ENCODE measurements at places on chromosomes 4 and X. TPM values are rescaled to one million over a fixed set of nuclear protein-coding genes. Genes with fewer than 3 reads are reported as not detected.

The NDST4 gene
- total RNA-seq = not detected

DNA sequence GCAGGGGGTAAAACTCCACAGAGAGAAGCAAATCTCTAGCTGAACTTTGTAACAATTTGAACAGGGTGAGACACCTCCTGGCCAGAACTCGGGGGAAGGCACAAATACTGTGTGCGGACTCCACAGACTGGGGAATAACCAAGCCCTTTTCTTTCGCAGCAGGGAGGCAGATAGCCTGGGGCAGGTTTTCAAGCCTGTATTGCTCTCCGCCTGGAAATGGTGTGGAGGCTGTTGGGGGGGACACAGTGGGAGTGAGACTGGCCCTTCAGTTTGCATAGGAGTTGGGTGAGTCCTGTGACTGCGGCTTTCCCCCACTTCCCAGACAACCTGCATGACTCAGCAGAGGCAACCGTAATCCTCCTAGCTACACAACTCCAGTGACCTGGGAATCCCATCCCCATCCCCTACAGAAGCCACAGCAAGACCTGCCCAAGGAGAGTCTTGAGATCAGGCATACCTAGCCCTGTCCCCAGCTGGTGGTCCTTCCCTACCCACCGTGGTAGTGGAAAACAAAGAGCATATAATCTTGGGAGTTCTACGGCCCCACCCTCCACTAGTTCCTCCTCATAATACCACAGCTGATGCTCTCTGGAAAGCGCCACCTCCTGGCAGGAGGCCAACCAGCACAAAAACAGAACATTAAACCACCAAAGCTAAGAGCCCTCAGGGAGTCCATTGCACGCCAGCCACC, 12.9 kb upstream of the SMPX start:
- no peak for ATAC-seq

DNA sequence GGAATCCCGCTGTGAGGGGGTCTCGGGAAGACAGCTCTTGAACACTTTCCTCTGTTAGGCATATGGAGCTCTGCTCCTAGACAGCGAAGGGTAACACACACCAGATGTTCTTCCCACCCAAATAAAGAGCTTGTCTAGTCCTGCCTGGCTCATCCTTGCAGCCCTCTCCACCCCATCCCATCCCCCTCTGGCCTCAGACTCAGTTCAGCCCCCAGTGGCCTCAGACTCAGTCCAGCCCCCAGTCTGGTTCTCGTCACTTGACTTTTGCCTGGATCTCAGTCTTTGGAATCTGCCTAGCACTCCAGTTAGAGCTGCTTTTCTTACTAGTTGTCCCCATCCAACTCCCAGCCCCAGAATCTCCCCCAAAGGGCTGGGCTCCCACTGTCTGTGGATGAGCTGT, 14.9 kb downstream of the RAB33A start:
- ATAC-seq = no peak

GRCh38 chr4:7675136-7675535, 240.4 kb upstream of the PSAPL1 start:
- ATAC-seq = no peak

DNA sequence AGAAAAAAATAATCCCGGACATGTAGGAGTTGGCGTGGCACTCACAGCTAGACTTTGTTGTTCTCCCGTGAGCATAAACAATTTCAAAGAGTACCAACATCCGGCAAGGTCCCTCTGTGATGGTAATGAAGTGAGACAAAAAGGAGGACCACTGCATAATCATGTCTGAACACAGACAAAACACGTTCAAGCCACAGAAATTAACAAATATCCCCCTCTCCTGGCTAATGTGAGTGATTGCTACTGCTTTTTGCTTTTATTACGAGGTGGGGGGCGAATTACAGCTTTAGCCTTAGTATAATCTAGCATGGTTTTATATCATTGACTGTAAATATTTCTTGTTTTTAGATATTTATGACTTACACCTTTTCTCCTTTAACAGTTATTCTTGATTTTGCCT, 118.5 kb downstream of the PLS3 start:
- ATAC-seq = no peak

DNA sequence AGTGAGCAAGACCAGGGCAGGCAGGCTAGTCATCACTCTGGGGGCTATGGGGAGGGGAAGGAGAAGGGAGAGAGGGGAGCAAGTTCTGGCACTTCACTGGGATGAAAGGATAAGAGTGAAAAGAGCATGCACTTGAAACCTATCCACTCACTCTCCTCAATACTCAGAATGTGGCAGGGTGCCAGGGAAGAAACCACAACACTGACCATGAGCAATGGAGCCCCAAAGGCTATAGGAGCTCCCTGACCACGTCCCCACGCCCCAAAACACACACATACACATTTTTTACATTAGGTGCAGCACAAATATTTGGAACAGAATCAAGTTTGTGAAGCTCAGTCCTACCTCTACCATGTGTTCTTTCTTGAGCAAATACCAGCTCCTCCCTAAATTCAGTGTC, 132.2 kb downstream of the IDS start:
- ATAC-seq = no peak

GRCh38 chr4:74503580-74503979, 58.6 kb downstream of the AREG start:
- ATAC-seq = no peak

DNA sequence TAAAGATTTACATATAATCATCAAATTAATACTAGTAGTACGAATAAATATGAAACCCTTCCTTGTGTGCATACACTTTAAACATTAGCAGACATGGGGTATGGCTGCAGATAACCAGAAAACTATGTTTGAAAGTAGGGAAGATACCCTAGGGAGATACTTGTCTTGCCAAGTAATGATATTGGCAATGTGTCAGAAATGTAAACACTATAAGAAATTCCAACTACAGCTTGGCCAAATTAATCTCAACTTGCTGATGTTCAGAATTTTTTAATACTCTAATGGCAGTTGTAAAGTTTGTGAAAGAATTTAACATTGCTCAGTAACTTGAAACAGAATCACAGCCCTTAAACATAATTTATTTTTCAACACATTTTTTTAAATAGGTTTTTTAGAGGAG, 27.4 kb upstream of the HPGD start:
- ATAC-seq = no peak

The SHROOM3 gene
- 72.2 TPM for total RNA-seq

DNA sequence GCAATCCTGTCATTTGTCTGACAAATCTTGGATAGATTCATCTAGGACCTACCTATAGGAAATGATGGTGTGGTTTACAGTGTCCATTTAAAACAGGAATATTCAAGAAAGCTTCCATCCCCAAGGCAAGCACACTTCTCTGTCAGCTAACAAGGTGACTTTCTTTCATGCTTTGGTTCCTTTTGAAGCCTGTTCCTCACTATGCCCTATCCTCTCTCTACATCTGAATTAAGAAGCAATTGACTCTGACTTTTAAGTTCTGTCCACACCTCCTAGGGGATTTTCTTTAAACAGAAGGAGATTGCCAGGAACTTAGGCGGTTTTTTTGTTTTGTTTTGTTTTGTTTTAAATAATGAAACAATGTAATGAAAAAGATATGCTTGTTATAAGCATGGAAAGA, 1181.4 kb upstream of the TENM3 start:
- ATAC-seq = no peak

- ATAC-seq = peak; percentile 71
Observed at GRCh38 chr4:3827616-3828492, 61.7 kb downstream of the ADRA2C start.

GRCh38 chrX:103170216-103170615, 44.7 kb upstream of the BEX4 start:
- no peak for ATAC-seq

The PAGE4 gene
- total RNA-seq = not detected

The REST gene
- 38.1 TPM for total RNA-seq

GRCh38 chr4:89294573-89295269, 12.9 kb downstream of the GPRIN3 start:
- no peak for ATAC-seq

GRCh38 chrX:13469963-13470684, 99.3 kb upstream of the EGFL6 start:
- ATAC-seq = no peak

GRCh38 chr4:149897783-149898182, 82.1 kb upstream of the IQCM start:
- no peak for ATAC-seq

- no peak for ATAC-seq
Observed at GRCh38 chrX:81925812-81926211, 723.9 kb downstream of the SH3BGRL start.

The MAGED4B gene
- total RNA-seq = 2.2 TPM

DNA sequence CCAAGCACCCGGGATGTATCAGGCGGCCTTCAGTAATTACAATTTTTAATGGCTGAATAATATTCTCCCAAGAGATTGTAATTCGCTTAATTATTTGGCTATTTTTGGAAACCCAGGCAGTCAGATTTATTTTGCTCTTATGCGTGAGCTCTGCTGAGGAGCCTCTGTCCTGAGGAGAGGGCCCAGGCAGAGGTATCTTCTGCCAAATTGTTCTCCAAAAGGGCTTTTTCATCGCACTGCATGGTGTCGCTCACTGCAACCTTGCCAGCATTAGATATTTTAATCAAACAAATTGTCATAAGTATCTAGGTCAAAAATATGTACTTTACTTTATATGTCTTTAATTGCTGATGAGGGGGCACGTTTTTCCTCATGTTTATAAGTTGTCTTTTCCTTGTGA, 5.8 kb downstream of the ATP2B3 start:
- ATAC-seq = no peak

The FAM149A gene
- 39.8 TPM for total RNA-seq

The UGT8 gene
- total RNA-seq = 0.96 TPM

GRCh38 chr4:169334335-169334734, 63.6 kb upstream of the SH3RF1 start:
- ATAC-seq = no peak

DNA sequence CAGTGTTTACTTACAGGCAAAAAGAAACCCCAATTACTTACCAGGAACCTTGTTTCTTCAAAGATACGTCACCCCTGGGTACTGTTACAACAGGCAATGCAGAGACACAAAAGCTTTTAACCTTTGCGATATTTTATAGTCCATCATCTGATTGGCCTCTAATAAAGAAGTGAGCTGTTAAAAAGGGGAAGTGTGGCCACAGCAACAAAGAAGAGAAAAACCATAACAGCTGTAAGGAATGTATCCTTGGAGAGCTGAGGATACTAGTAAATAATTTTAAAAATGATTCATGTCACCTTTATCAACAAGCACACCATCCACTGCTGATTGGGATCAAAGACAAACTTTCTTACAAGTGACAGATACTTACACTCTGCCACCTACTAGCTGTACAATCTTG, 14.1 kb downstream of the GABRA4 start:
- ATAC-seq = no peak

The DCAF8L1 gene
- 0.08 TPM for total RNA-seq

DNA sequence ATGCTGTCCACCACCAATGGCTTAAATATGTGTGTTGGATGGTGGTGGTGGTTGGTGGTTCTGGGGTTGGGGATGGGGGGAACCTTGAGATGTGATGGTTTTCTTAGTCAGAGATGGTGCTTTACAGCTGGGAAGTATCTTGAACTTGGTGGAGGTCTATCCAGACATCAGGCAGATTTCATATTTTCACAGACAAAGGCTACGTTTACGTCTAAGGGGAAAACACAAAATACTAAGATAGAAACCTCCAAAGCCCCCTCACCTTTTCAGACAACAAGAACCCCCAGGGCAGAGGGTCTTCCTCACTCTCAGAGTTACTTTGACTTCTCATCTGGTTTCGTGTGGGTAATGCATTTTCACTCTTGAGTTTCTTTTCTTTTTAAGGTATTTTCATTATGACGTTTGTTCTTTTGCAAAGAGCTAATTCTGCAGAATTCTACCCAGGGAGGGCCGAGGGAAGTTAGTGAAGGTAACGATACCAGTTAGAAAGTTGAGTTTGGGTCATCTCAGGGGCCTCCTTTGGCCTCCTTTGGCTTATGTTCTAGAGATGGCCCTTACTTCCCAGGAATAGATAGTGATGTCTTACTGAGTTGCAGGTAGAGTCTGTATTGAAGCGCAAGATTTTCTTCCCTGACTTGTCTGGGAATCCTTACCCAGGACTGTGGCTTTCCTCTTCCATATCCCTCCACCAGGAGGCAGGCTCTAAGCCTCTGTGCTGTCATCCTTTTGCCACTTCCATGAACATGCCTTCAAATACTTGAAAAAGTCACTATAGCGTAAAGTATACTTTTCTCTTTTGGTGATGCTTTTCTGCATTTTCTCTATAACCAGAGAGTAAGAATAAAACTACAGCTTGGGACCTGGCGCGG, 31.9 kb downstream of the RHOH start:
- no peak for ATAC-seq

DNA sequence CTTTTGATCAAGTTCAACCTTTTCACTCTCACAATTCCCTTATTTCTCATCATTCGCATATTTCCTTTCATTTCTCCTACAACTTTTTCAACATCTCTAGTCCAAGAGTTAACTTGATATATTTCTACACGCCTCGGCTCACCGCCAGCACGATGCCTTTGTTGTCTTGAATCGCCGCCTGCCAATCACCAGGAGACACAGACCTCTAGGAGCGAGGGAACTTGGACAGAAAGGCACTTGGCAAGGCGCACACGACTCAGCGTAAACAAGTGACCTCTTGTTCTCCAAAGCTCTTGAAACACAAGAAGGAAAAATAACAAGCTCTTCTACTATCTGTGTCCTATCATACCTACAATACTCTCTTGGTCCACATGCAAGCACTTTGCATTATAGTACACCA, 27.1 kb upstream of the RBMX start:
- no peak for ATAC-seq

- ATAC-seq = no peak
Observed at GRCh38 chr4:186770481-186771175, 47.0 kb upstream of the FAT1 start.
